Midbrain (tissue), 1 donor: ENCODE measurements at places on chromosomes 6 and 20.

- DNase-seq = no peak
Measured at GRCh38 chr20:14800707-14801425, 463.5 kb upstream of the FLRT3 start.

DNA sequence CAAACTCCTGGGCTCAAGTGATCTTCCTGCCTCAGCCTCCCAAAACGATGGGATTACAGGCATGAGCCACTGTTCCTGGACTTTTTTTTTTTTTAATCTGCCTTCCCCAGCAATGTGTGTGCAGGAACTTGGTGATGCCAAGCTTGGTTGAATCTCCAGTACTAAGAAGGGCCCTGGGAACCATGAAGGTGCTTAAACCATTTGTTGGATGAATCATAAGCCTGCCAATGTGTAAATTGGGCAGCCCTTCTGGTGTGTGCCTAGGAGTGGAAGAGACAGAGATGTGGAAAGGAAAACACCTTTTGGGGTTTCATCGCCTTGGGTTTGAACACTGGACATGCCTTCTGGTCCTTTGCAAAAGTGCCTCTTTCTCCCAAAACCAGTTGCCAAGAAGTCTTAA lies 7.1 kb upstream of the SPO11 start:
- DNase-seq = no peak

DNA sequence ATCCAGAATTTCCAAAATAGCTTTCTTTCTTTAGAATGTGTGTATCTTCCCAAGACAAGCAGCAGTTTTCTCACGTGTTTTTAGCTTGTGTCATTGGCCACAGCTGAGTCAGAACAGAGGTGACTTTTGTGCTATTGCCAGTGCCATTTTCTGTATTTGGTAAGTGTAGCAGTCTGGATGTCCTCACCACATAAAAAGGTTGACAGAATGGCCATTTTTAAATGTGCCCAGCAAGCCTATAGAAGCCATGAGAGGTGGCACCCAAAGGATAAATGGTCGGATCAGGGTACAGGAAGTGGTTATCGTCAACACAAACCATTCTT lies 269.5 kb upstream of the HSF2 start:
- DNase-seq = no peak

DNA sequence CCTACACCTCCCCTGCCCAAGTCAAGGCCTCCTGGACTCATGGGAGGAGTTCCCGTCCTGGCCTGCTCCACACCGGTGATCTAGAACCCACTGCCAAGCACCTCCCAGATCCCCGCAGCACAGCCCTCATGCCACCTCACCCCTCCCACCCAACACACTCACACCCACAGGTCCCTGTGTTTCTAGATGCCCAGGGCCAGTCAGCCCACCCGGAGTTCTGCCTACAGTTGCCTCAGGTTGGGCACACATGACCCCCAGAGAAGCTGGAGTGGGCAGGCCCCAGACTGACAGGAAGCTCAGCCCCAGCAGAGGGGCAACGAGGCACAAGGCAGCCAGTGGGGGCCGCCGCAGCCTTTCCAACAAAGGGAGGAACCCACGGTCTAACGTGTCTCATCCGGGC lies 29.6 kb downstream of the RRBP1 start:
- DNase-seq = no peak

GRCh38 chr6:158376631-158377081 lies 64.4 kb downstream of the TULP4 start:
- no peak for DNase-seq

GRCh38 chr6:22807818-22808217 lies 238.5 kb downstream of the HDGFL1 start:
- no peak for DNase-seq

GRCh38 chr6:155100087-155100486 lies 105.0 kb downstream of the TIAM2 start:
- no peak for DNase-seq

- no peak for DNase-seq
Measured at GRCh38 chr6:6709106-6709505, 120.6 kb downstream of the LY86 start.

DNA sequence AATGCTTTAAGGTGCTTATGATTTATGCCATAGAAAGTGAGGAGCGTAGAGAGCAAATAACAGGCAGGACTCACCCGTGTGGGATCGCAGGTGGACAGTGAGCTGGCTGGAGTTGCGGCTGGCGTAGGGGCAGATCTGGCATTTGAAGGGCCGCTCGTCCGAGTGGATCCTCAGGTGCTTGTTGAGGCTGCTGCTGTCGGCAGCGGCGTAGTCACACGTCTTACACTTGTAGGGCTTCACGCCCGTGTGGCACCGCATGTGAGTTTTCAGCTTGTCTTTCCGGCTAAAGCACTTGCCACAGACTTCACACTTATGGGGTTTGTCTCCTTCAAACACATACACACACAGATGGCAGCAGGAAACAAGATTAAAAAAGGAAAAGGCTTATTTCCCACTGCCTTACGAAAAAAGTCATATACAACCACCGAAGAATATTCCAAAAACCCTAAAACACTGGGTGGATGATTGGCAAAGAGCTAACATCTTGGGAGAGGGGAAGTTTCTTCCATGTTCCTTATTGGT lies 31.5 kb downstream of the ZFP64 start:
- no peak for DNase-seq

DNA sequence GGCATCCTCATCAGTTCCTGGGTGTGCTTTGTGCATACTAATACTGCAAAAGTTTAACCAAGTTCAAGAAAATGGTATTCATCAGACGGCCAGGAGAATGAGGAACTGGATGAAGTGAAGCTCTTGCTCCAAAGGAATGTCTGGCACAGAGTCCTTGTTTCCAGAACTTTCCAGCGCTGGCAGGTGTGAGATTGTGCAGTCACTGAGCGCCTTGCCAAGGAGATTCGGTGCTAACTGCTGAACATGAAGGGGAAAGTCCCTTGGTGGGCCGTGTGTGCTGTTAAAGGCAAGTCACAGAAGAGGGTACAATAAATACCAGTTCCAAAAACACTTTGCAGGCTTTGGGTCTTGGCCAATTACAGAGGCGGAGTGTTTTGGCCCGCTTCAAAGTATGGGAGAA lies 262.3 kb upstream of the SOX4 start:
- no peak for DNase-seq

DNA sequence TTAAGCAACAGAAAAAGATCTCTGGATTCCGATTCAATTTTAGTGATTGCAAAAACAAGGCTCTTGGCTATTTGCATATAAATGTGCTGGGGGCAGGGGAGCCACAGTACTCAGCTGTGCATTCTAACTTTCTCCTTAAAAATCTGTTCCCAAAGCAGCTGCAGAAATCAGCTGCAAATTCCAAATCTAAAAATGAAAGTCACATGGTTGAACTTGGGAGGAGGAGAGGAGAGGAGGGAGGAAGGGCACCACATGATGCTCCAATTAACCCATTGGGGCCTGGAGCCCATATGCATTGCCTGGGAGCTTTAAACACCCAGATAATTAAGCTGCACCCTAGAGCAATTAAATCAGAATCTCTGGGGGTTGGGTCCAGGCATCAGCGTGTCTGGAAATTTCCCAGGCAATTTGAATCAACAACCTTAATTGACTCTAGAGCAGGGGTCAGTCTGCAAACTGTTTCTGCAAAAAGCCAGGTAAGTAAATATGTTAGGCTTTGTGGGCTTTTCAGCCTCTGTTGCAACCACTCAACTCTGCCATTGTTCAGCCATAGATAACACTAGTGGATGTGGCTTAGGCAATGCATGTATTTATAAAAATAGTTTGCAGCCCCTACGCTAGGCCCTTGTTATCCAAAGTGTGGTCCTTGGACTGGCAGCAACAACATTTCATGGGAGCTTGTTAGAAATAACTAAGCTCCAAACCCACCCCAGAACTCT lies 508.1 kb downstream of the KIF16B start:
- DNase-seq = peak; percentile 3

- no peak for DNase-seq
Measured at GRCh38 chr20:25090492-25091429, 8.8 kb upstream of the VSX1 start.

DNA sequence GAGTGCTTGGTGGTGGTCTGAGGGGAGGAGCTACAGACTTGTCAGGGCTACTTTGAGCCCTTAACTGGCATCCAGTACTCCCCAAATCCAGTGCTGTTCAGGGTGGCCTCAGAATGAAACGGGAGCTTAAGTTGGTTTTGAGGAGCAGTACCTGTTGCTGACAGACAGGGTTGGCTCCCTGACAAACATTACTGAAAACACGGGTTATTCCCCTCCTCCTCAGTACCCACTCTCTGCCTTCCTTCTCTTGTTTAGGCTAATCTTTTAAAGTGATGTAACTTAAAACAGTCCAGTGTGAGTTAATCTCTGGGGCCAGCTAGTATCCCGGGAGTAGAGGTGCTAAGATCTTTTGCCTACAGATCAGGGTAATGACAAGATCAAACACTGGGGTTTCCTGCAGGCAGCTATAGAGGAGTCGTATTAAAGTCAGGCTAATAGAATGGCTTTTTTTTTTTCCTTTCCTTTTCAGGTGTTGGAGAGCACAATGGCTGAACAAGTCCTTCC lies 3.7 kb downstream of the TNFAIP3 start:
- no peak for DNase-seq

- no peak for DNase-seq
Measured at GRCh38 chr6:113522376-113522775, 334.8 kb upstream of the MARCKS start.

GRCh38 chr20:35432430-35432735 lies 5.6 kb downstream of the GDF5 start:
- DNase-seq = no peak

GRCh38 chr6:14252271-14252850 lies 134.8 kb downstream of the CD83 start:
- no peak for DNase-seq

- DNase-seq = no peak
Measured at GRCh38 chr6:111683749-111684267, 78.1 kb upstream of the TRAF3IP2 start.

GRCh38 chr6:55276745-55277530 lies 50.3 kb upstream of the GFRAL start:
- peak; percentile 24 for DNase-seq

GRCh38 chr6:73857341-73857890 lies 161.4 kb downstream of the CD109 start:
- no peak for DNase-seq

DNA sequence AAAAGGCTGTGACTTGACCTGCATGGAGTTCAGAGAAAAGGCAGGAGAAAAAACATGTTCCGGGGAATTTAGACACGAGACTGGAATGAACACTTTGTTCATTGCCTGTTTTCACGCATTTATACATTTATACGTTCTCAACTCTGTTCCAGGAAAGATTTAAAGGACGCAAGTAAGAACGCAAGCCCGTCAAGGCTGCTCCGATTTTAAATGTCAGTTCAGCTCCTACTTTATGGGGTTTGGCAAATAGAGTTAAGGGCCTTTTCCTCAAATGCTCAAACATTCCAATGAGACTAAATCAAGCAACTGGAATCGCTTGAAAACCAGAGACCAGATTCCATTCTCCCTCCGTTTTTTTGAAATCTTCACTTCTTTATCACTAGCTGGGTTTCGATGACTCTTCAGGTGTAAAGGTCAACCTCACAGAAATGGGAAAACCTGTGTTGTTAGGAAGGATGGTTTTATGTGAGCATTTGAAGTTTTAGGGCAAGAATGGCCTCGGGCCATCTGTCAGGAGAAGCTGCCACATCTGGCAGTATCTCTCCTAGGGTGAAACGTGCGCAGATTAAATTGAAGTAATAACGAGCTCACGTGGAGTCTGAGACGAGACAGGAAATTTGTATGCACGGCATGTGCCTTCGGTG lies 24.9 kb downstream of the TTLL2 start:
- DNase-seq = no peak

- DNase-seq = no peak
Measured at GRCh38 chr6:122770835-122771601, 8.5 kb upstream of the FABP7 start.

GRCh38 chr6:137927777-137928218 lies 60.7 kb downstream of the TNFAIP3 start:
- DNase-seq = no peak

DNA sequence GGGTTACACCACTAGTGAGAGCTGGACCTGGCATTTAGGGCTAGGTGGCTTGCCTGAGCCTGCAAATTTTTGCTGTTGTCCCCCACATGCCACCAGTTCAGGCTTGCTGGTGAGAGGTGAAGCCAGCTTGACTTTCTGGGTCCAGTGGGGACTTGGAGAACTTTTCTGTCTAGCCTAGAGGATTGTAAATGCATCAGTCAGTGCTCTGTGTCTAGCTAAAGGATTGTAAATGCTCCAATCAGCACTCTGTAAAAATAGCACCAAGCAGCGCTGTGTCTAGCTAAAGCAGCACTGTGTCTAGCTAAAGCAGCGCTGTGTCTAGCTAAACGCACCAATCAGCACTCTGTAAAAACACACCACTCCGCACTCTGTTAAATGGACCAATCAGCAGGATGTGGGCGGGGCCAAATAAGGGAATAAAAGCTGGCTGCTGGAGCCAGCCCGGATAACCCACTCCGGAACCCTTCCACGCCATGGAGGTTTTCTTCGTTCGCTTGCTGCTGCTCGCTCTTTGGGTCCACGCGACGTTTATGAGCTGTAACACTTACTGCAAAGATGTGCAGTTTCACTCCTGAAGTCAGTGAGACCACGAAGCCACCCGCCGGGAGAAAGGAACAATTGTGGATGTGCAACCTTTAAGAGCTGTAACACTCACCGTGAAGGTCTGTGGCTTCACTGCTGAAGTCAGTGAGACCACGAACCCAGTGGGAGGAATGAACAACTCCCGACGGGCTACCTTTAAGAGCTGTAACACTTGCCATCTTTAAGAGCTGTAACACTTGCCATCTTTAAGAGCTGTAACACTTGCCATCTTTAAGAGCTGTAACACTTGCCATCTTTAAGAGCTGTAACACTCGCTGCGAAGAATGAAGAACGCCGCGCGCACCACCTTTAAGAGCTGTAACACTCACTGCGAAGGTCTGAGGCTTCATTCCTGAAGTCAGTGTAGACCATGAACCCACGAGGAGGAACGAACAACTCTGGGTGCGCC lies 27.3 kb downstream of the GMPR start:
- DNase-seq = no peak

- DNase-seq = no peak
Measured at GRCh38 chr6:140713495-140713894, 1339.0 kb upstream of the CITED2 start.

- no peak for DNase-seq
Measured at GRCh38 chr6:6224933-6225486, 95.5 kb downstream of the F13A1 start.

DNA sequence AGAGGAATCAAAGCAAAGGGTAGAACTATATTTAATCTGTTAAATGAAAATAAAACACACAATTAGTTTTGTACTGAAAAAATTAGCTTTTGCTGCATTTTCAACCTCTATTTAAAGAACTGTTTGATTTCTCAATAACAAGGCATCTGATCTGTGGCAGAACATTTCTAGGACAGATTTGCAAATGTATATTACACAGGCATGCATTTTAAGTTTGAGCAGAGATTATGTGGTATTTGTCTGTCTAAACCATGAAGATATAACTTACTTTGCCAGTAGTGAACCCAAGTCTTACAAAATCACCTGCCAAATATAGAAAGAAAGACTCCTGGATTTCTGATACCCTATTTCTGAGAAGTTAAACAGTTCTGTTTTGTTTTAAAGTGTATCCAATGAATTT lies 71.9 kb downstream of the TFAP2B start:
- DNase-seq = no peak

GRCh38 chr20:61354001-61354390 lies 101.9 kb downstream of the CDH4 start:
- DNase-seq = no peak
